ENCODE measurements at places on chromosomes 16 and 17.

DNA sequence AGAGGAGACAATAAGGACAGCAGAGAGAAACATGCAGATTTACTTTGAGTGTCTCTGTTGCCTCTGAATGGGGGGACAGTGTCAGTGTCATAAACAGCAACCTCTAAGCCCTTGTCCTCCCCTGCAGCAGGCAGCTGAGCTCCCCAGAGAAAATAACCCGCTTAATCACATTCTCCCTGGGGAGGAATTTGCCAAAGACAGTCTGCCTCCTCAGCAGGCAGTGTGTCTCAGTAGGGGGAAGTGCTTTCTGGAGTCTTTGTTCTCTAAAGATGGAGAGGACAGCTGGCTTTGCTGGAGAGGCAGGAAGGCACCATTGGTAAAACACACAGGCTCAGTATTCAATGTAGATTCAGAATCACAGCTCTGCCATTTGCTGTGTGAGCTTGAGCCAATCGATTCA lies 16.1 kb downstream of the TEKT5 start:
- DNase-seq, result no peak

DNA sequence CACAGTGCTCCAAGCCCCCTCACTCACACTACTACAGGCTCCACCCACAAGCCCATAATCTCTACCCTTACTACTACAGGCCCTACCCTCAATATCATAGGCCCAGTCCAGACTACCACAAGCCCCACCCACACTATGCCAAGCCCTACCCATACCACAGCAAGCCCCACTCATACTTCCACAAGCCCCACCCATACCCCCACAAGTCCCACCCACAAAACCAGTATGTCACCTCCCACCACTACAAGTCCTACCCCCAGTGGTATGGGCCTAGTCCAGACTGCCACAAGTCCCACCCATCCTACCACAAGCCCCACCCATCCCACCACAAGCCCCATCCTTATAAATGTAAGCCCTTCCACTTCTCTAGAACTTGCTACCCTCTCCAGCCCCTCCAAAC lies 13.8 kb downstream of the RIPOR1 start:
- DNase-seq, result no peak

- DNase-seq, result no peak
Observed at GRCh38 chr17:50584116-50584515, 23.6 kb downstream of the CACNA1G start.

DNA sequence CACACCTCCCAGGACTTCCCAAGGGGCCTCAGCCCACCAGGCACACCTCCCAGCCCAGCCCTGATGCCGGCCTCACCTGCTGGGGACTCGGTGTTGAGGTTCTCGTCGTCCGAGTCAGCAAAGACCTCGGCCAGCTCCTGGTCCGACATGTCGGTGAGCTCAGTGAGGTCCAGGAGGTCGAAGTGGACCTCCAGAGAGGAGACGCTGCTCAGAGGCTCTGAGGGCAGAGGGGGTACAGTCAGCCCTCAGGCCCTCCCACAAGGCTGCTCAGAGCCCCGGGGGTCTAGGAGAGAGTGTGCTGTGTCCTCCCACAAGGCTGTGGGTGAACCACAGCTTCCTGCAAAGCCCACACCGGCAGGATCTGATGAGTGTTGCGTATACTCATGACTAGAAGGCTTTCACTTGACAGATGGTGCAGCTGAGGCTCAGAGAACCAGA lies 10.5 kb downstream of the DBNDD1 start:
- DNase-seq, result peak; percentile 40

DNA sequence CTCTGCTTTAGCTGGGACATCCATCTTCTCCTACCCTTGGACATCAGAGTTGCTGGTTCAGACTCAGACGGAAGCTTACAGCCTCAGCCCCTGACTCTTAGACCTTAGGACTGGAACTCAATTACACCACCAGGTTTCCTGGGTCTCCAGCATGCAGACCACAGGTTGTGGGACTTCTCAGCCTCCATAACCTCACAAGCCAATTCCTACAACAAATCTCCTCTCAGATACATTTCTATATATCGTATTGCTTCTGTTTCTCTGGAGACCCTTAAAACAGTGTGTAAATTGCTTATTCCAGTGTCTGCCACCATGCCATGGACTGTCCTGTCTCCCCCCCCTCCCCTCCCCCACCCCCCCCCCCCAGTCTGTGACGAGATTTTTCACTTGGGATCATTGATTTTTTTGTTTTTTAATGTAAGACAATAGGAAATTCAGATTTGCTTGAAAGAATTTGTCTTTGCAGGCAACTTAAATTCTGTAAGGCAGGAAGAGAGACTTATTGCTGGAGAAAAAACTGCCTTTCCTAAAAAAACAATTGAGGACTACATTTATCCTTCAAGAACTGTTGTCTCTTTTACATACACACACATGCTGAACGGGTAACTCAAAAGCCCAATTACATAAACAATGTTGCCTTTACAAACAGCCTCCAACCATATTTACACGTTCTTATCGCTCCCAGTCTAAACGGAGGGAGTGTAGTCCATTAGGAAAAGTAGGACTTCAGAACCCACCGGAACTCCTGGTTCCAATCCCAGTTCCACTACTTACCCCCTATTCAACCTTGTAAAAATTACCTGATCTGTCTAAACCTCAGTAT lies 39.9 kb downstream of the TEKT5 start:
- no peak for DNase-seq

DNA sequence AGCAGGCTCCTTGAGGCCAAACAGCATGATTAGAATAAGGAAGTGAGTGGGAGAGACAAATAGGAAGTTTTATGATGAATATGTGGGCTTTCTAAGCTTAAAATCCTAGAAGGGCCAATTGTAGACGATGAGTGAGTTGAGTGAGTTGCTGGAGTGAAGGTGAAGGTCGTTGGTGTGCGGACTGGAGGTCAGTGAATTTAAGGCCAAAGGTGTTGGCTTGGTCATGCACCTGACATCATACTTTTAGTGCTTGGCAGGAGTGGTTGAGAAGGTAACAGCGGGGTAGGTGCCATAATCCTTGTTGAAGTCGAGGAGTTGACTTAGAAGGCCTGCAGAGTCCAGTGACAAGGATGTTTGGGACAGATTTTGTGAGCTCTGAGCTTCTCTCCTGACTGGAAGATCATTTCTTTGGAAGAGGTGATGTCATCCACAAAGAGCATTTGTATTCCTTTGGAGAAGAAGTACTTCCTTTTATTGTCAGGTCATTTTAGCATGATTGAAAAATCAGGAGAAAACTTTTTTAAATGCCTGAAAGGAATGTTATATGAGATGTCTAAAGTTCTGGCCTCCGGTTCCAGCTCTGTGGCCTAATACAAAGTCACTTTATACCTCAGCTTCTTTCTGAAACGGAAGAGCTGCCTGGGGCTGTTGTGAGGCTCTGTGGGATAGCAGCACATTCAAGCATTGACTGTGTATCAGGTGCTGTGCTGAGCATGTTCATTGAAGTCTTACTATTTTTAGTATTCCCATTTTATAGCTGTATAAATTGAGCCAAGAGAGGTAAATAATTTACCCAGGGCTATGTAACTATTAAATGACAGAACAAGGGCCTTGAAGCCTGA lies 53.6 kb upstream of the TBX2 start:
- no peak for DNase-seq

GRCh38 chr16:49463529-49463928 lies 89.9 kb downstream of the C16orf78 start:
- DNase-seq, result peak; percentile 75

- DNase-seq, result no peak
Observed at GRCh38 chr16:50925758-50926357, 184.0 kb downstream of the CYLD start.

GRCh38 chr17:46166692-46167249 lies 26.5 kb downstream of the KANSL1 start:
- no peak for DNase-seq

DNA sequence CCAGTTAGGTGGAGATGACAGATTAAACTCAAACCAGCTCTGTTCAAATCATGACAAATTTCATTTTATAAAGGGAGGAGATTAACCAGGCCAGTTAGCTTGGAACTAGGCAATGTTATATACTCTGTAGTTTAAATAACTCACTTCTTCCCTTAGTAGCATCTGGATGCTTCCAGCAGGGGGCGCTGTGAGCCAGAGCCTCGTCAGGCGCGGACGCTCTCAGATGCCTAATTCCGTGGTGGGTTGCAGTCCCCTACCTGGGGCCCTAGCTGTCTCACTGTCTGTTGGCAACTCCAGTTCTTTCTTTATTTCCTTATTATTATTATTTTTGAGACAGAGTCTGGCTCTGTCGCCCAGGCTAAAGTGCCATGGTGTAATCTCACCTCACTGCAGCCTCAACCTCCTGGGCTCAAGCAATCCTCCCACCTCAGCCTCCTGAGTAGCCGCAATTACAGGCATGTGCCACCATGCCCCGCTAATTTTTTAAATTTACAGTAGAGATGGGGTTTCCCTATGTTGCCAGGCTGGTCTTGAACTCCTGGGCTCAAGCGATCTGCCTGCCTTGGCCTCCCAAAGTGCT lies 17.3 kb upstream of the WFDC1 start:
- DNase-seq, result peak; percentile 28

DNA sequence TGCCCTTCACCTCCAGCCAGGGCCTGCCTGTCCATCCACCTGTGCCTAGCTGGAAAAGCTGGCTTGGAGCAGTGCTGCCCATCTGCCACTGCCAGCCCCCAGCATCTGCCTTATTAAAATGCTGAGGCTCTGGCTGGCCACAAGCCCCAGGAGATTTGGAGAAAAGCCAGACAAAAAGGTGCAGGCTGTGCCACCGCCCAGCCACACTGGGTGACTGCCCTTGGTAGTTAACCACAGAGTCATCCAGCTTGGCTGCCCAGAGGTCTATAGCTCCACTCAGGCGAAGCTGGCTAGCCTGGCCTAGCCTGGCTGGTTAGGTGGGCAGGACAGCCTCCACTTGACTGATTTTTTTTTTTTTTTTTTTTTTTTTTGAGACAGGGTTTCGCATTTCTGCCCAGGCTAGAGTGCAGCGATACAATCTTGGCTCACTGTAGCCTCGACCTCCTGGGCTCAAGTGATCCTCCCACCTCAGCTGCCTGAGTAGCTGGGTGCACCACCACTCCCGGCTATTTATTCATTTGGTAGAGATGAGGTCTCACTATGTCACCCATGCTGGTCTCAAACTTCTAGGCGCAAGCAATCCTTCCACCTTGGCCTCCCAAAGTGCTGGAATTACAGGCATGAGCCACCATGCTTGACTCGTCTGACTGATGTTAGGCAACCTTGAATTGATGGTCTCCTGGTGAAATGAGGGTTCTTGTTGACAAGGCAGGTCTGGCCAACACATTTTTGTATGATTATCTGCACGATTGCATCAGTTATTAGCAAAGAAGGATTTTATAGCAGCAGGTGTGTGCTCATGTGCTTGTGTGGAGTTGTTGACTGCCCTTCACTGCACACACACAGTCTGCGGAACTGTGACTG lies 103.8 kb downstream of the RAB11FIP4 start:
- no peak for DNase-seq

- DNase-seq, result no peak
Observed at GRCh38 chr17:67376415-67376736, 705 bp upstream of the PITPNC1 start.

GRCh38 chr17:67649891-67650290 lies 67.8 kb upstream of the NOL11 start:
- no peak for DNase-seq

DNA sequence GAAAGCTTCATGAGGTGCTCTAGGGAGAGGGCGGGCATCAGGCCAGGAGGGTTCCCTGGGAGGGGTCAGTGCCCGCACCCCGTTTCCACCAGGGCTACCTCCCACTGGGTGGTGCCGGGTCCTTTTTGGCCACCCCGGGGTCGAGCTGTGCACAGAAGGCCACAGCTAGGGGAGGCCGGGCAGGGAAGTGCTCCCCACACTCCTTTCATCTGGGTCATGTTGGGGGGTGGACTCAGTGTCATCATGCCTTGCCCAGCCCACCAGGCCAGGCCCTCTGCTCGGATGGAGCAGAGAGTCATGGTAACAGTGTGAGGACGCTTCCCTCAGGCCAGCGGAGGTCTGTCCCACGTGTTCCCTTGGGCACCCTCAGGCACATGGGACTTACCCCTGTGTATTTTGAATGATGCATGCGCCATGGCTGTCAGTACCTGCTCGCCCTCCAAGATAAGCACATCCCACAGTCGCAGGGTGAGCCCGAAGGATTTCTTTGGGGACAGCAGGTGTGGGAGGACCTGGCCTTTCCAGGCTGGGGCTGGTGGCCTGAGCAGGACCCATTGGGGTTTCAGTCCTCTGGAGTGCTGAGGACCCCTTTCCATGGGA lies 46.4 kb downstream of the TNFRSF13B start:
- DNase-seq, result no peak

- DNase-seq, result no peak
Observed at GRCh38 chr17:37833237-37833859, 88.5 kb upstream of the HNF1B start.

GRCh38 chr16:83336603-83337002 lies 471.2 kb upstream of the HSBP1 start:
- DNase-seq, result no peak

- no peak for DNase-seq
Observed at GRCh38 chr16:67939507-67940445, 3.1 kb upstream of the PSMB10 start.

GRCh38 chr17:80794281-80795089 lies 197.2 kb upstream of the CHMP6 start:
- no peak for DNase-seq

DNA sequence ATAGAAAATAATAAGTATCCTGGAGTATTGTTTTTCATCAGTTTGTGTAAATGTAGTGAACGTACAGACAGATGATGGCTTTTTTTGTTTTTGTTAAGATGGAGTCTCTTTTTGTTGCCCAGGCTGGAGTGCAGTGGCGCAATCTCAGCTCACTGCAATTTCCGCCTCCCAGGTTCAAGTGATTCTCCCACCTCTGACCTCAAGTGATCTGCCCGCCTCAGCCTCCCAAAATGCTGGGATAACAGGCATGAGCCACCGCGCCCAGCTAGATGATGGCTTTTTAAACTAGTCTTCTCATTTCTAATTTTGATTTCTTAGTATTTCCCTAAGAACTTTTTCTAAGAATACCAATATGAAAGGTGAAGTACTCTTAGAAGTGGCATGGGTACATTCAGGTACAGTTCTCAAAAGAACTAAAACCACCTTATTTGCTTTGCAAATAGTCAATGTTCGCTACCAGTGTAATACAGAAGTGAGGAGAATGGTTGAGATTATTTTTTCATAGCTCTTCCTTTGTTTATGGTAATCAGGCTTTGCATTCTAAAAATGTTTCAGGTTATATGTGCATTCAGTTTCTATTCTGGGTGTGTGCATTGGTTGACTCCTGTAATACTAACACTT lies 34.2 kb downstream of the TTC19 start:
- no peak for DNase-seq

DNA sequence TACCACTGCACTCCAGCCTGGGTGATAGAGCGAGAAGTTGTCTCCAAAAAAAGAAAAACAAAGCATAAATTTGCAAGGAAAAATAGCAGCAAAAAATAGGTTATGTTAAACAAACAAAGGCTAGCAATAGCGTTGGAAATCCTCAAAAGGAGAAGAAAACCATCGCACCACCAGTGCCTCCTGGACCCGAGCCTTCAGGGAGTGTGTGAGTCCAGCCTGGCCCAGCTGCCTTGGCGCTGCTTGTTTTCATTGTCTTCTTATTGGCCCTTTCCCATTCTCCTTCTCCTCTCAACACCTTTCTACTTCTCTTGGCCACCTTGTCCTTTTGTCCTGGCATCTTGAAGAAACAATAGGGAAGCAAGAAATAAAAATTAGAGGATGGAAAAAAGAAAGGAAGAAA lies 4.5 kb upstream of the UBALD2 start:
- no peak for DNase-seq

Measured in GM18507 (cell line).